LHCN-M2 (cell line): ENCODE measurements at places on chromosomes 12 and 14.

- DNase-seq: peak; percentile 70
Measured at GRCh38 chr14:30058401-30058800, 130.8 kb upstream of the PRKD1 start.

GRCh38 chr12:22766911-22767420, 142.0 kb downstream of the ETNK1 start:
- no peak for DNase-seq

DNA sequence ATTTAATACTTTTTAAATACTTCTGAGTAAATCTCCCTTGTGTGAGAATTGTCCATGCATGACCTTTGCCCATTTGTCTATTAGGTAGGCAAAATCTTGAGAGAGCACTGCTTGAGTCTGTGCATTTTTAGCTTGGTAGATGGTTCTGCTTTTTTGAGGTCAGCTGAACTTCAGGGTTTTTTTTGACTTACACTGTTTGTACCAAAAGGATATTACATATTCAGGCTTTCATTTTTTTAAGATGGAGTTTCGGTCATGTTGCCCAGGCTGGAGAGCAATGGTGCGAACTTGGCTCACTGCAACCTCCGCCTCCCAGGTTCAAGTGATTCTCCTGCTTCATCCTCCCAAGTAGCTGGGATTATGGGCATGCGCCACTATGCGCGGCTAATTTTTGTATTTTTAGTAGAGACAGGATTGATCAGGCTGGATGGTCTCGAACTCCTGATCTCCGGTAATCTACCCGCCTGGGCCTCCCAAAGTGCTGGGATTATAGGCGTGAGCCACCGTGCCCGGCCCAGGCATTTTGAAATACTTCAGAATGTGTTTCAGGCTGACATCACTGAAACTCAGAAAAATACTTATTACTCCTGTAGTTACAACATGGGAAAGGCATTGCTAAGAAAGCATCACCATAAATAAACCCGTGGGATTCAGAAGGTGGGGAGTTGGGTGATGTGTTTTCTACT, 11.1 kb downstream of the RASSF3 start:
- no peak for DNase-seq

- peak; percentile 37 for DNase-seq
Measured at GRCh38 chr12:62123721-62124203, 136.4 kb upstream of the USP15 start.

GRCh38 chr12:132197581-132198354, 53.5 kb downstream of the NOC4L start:
- DNase-seq: peak; percentile 27

DNA sequence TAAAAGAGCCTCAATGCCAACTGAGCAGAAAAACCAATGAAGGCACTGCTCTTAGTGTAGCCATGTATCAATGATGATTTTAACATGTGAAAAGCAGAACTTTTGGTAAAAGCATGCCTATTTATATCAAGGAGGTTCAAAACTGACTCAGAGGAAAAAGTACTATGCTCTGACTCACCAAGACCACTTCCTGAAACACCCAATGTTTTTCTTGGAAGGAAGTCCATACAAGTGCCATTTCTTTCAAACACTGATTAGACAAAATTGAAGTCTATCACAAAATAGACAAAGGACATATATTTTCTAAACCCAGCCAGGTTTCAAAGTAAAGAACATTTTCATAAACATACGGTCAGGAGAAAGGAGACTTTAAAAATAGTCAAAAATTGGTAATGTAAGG, 88.6 kb downstream of the EPS8 start:
- DNase-seq: peak; percentile 93

DNA sequence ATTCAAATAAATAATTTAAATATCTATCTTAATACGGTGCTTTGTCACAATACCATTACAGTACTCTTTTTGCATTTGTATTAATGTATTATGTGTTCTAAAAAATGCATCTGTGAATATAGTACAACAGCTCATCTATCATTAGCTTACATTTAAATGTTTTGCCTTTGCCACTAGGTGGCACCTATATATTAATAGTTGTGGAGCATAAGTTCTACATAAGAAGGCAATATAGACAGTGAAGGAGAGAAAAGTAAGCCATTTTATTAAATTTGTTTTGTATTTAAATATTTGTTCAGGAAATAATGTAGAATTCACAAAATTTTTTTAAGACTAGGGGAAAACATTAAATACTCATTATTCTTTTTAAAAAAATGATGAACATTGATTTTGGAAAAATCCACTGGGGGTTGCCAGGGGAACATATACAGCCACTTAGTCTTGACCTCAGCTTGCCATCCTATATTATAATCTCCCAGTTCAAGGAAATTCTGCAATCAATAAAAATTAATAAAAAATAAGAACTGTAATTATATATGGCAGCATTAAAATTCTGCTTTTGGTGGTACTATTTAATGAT, 9.8 kb downstream of the CCER1 start:
- DNase-seq: peak; percentile 48

DNA sequence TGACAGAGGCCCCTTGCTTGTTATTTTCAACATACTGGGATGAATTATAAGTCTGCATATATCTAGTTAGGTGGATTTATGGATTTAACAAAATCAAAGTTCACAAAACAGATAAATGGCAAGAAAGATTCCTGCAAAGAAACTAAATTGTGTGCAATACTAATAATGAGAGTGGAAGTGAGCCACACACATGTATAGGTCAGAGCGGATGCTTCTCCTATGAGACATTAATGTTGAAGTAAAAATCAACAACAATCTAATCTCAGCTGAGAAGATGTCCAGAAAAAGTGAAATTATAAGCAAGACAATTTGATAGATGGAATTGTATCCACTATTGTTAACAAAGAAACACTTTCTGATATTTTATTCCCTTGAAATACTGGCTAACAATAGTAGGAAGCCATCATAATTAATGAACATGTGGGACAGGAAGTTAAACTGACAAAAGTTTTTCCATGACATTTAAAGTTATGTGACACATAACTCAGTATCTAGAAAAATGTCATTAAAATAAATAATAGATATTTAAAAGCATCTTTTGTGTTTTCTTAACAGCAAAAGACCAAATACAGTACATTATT, 39.7 kb downstream of the RAD51B start:
- no peak for DNase-seq

GRCh38 chr12:70918321-70918720, 2.2 kb downstream of the PTPRR start:
- DNase-seq: no peak

DNA sequence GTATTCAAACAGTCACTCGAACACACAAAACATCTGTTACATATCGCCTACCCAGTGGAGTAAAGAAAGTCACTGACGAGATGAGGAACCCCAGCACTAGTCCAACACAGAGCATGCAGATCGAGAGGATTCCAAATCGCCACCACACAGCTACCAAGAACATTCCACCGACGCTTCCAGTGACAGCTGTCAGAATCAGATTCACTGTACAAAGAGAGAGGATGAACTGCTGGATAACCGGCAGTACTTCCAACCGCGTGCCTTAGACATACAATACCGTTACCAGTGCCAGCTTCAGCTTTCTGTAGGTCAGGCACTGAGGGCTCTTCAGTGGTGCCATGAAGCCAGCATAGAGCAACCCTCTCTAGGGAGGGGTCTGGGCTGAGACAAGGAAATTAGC, 34.5 kb downstream of the TM7SF3 start:
- DNase-seq: no peak

GRCh38 chr12:6083601-6084000, 40.9 kb downstream of the VWF start:
- DNase-seq: no peak

DNA sequence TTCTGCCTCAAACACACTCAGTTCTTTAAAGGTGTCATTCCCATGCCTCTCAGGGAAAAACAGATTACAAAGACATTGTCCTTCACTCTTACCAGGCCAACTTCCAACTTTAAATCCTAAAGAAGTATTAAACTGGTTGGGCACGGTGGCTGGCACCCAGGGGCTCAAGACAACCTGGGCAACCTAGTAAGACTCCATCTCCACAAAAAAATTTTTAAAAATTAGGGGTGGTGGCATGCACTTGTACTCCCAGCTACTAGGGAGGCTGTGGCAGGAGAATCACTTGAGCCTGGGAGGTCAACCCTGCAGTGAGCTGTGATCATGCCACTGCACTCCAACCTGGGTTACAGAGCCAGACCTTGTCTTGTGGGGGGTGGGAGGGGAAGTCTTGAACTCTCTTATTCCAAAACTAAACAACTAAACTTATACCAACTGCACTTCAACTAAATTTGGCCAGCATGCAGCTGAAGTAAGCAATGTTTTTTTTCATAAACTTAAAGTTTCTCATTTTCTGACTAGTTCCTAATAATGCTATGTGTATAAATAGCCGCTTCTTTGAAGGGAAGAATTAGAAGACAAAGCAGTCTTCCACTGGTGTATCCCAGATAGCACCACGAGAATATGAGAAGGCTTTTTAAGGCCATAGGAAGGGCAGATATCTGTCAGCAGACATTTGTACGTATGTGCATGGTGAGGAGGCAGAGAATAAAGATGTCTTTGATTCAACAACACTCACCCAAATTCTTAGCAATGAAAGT, 2.4 kb downstream of the SLC11A2 start:
- DNase-seq: peak; percentile 9

GRCh38 chr14:82251494-82251893, 717.8 kb upstream of the SEL1L start:
- DNase-seq: no peak

- DNase-seq: no peak
Measured at GRCh38 chr12:6980740-6981139, 10.0 kb downstream of the EMG1 start.

GRCh38 chr14:61559641-61560201, 135.6 kb upstream of the HIF1A start:
- DNase-seq: no peak

DNA sequence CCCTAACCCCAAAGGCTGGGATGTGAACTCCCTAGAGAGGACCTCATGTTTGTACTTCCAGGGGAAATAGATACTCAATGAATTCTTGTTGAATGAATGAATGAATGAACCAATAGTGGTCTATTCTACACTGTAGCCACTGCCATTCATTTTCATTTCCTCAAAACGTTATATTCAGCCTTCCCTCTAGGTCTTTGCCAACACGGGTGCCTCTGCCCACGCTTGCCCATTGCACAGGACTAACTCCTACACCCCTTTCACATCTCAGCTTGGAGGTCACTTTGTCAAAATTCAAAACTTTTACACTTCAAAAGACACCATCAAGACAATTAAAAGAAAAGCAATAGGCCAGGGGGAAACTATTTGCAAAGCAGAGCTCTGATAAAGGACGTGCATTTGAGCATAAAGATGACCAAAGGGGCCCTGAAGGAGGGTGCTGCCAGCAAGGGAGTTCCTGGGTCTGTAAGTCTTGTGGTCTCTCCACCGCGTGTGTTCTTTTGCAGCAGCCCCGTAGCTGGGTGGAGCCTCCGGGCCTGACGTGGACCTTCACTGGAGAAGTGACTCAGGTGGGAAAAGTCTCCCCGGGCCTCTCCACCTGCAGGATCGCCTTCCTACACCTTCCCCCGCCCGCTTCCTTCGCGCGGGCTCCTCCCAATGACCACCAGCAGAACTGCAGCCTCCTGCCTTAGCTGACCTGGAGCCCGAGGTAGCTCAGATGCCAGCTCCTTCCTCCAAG, 31.5 kb downstream of the TMEM63C start:
- DNase-seq: no peak

DNA sequence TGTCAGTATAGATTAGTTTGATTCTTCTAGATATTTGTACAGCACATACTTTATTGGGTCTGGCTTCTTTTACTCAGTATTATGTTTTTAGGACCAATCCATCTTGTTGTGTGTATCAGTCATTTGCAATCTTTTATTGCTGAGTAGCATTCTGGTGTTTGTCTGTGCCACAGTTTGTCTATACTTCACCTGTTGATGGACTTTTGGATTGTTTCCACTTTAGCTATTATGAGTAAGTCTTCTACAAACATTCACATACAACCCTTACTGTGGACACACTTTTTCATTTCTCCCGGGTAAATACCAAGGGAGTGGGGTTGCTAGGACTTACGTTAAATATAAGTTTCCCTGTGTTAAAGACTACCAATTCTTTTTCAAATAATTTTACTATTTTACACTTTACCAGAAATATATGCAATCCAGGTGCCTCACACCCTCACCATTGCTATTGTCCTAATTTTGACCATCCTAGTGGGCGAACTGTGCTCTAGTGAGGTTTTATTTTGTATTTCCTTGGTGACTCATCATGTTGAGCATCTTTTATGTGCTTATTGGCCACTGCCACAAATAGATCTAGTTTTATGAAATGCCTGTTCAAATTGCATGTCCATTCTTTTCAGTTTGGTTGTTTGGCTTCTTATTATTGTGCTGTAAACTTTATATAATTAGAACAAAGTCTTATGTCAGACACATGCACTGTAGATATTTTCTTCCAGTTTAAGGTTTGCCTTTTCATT, 304.7 kb upstream of the TMTC1 start:
- peak; percentile 31 for DNase-seq

DNA sequence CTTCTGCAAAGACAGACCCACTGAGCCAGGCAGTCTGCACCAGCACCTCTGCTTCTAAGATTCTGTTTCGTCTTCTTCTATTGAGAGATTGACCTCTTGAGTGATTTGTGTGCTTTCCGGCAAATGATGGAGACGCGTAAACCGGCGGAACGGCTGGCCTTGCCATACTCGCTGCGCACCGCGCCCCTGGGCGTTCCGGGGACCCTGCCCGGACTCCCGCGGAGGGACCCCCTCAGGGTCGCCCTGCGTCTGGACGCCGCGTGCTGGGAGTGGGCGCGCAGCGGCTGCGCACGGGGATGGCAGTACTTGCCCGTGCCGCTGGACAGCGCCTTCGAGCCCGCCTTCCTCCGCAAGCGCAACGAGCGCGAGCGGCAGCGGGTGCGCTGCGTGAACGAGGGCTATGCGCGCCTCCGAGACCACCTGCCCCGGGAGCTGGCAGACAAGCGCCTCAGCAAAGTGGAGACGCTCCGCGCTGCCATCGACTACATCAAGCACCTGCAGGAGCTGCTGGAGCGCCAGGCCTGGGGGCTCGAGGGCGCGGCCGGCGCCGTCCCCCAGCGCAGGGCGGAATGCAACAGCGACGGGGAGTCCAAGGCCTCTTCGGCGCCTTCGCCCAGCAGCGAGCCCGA, 703 bp downstream of the ASCL4 start:
- no peak for DNase-seq

- no peak for DNase-seq
Measured at GRCh38 chr14:61482348-61483206, 161.2 kb downstream of the PRKCH start.

GRCh38 chr14:31934767-31935266, 142.3 kb upstream of the ARHGAP5 start:
- peak; percentile 66 for DNase-seq

DNA sequence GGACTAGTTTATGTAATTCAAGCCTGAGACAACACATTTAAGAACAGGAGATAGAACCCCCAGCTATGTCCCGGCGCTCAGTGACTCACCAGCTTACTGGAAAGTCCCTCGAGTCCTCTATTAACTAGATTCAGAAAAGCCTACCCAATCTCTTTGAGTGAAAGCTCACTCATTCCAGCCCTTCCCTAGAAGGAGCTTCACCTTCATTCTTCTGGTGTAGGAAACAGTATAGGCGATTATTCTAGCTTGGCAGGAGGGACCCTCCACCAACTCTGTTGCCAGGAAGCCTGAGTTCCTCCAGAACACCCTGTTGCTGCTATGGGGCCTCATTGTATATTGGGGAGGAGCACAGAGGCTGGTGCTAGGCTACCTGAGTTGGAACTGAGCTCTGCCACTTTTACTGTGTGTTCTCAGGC, 57.2 kb upstream of the AEBP2 start:
- peak; percentile 92 for DNase-seq

- DNase-seq: no peak
Measured at GRCh38 chr12:93297032-93297431, 80.7 kb upstream of the NUDT4 start.
